ENCODE measurements at places on chromosomes 12 and 14. TPM values are rescaled to one million over a fixed set of nuclear protein-coding genes. Genes with fewer than 3 reads are reported as not detected.

Gene AMN
- total RNA-seq, result 0.33 TPM

Gene APOF
- total RNA-seq, result not detected

Gene ACOT6
- total RNA-seq, result not detected

Gene PPP1R36
- 1.5 TPM for total RNA-seq

Gene KLHL42
- total RNA-seq, result 48.0 TPM

Gene POTEG
- not detected for total RNA-seq
